GM04504 (cell line): ENCODE measurements at places on chromosomes 3 and 15.

DNA sequence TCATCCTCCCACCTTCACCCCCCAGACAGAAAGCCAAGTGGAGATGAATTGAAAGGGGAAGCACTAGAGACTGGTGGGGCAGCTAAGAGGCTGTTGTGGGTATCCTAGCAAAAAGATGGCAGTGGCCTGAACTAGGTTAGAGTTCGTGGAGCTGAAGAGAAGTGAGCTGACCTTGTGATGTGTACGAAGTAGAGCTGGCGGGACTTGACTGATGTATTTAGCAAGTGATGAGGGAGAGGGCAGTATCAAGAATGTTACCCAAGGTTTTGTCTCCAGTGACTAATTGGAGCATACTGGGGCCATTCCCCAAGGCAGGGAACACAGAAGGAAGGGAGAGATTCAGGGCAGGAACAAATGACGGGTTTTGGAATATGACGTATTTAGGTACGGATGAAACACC is 50.0 kb upstream of the CP start:
- no peak for DNase-seq

DNA sequence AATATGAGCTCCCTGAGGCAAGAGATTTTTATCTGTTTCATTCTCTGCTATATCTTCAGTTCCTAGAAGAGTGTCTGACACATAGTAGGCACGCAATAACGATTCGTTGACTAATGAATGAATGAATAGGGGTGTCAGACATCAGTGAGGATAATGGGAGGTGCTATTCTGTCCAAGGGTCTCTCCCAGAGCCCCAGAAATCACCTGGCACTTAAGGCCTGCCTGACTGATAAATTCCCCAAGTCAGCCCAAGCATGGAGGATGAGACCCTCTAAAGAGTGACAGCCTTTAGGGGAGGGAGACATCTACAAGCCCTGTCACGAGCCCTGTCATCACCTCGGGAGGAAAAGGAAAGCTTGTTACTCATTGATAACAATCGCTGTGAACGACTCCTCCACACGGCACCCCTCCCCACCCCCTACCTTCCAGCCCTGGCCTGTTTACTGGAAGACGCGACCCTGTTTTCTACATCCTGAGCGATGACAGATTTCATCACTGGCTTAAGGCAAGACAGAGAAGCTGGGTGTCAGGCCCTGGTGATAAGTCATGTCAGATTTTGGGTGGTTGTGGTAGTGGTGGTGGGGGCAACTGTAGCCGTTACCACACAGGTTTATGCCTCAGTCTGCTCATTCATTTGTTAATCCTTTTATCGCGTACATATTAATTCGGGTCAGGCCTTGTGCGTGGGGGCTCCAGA is 23.1 kb downstream of the BHLHE40 start:
- DNase-seq, result no peak

- DNase-seq, result no peak
These were observed 28.0 kb upstream of the GABRA5 start for GRCh38 chr15:26838742-26839460.

- no peak for DNase-seq
These were observed 152.3 kb downstream of the ITPR1 start for GRCh38 chr3:4645468-4645867.

DNA sequence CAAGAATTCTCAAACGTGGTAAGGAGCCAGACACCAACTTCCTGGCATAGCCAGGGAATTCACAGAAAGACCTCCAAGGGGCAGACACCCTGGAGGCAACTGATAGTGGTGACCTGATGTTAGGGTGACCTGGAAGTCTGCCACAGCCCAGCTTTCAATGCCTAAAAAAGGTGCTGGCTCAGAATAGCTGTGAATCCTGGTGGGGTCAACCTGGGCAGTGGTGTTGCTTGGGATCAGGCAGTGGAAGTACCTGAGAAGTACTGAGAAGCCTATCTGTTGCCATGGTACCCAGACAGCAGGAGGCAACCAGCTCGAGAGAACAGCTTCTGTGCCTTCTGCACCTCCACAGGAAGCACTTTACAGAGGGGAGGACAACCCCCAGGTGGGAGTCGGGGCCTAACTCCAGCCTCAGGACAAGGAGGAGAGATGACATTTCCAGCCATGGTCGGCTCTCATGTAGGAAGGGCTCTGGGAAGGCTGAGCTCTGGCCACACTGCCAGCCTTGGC is 55.4 kb upstream of the LARS2 start:
- DNase-seq, result no peak
